ENCODE measurements at places on chromosomes 7 and 10. TPM values are rescaled to one million over a fixed set of nuclear protein-coding genes. Genes with fewer than 3 reads are reported as not detected.

GRCh38 chr7:30093420-30093952 is 41.3 kb upstream of the MTURN start:
- DNase-seq, result no peak

DNA sequence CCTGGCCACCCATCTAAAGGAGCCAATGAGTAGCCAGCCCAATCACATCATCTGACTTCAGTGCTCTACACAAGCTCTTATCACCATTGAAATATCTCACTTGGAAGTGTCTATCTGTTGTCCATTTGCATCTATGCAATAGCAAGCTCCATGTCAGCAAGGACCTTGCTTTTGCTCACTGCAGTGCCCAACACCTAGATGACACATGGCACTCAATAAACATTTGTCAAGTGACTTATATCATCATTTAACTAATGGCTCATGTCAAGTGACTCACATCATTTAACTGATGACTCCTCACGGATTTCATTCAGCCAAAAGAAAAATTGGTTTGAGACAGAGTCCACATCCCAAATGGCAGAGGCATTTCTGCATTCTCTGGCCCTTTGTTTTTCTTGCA is 92.9 kb upstream of the ADAM12 start:
- no peak for DNase-seq

DNA sequence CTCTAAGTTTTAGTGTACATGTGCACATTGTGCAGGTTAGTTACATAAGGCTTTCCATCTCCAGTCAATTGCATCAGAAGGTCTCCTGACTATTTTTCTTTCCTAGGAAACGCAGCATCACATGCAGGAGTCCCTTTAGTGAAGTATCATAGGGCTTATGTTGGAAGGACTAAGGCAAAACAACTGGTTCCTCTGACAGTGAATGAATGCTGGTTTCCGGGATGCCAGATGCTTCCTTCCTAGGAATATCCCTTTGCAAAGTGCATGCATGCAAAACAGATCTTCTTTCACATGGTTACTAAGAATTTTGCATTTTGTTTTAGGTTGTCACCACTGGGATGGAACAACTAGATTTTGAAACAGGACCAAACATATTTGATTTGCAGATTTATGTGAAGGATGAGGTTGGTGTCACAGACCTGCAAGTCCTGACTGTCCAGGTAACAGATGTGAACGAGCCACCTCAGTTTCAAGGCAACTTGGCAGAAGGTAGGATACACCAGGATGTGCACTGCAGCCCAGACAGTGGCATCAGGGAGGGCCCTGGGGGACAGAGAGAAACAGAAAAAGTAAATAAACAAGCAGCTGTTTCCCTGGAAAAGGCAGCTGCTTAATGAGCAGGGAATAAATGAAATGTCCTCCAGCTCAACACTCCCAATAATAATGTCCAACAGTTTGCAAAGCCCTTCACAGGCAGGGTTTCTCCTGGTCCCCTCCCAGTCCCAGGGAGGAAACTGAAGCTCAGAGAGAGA is 17.8 kb downstream of the CDHR3 start:
- DNase-seq, result no peak

GRCh38 chr10:52949899-52950298 is 177.3 kb upstream of the MBL2 start:
- DNase-seq, result no peak

DNA sequence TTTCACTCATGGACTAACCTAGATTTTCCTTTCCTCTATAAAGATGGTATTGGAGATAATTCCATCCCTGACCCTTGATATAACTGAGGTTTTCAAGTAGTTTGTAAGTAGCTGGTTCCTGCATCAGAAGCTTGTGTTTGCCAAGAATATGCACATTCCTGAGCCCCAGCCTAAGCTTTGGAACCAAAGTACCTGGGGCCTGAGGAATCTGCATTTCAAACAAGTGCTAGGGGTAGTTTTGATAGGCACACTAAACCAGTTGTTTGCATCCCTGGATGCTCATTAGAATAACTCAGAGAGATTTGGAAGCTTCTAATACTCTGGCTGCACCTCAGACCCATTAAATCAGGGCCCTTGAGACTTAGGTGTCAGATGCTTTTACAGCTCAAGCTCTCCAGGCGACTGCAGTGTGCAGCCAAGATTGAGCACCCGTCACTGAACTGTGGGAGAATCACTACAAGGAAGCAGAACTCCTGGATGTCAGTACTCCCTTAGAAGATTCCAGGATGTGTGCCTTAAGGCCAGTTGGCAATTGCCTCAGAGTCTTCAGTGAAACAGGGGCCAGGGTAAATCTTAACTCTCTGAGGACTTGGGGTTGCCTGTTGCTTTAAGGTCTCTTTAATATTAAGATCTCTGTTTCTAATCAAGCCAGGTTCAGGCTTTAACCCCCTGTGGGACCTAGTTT is 565.0 kb downstream of the REEP3 start:
- DNase-seq, result no peak

DNA sequence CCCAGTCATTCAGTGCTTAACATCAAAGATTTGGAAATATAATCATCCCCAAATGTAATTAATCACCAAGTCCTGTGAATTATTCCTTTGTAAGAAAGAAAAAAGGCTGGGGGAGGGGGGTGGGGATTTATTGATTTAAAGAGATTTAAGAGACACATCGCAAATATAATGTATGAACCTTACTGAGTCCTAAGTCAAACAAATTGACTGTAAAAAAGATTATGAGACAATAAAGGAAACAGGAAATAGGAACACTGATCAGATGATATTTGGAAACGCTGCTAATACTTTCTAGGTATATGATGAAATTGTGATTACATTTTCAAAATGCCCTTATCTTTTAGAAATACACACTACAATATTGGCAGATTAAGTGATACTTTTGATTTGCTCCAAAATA is 92.5 kb downstream of the ATE1 start:
- no peak for DNase-seq

DNA sequence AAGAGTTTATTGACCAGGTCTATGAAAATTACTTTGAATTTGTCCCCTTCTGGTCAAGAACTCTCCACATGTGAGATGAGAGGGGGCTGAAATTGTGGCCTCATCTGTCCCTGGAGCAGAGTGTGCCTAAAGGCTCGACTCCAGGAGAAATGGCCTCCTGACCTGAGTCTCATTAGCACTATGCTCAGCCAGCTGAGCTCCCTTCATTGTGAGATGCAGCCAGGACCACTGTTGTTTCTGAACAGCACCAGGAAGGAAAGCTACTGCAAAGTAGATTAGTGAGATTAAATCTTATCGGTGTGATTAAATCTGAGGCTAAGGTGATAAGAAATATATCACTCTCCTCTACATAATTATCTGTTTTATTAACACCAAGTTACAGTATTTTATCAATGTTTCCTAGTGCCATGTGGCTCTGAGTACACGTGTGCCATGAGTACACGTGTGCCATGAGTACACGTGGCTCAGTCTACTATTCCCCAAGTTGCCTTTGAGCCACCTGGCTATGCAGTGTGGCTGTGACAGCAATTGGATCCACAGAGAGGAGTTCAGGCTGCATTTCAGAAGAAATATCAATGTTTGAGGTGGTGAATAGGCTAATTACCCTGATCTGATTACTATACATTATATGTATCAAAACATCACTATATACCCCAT is 126.9 kb downstream of the IPMK start:
- no peak for DNase-seq

- DNase-seq, result no peak
These were observed 97.1 kb downstream of the GPR85 start for GRCh38 chr7:112989531-112989930.

DNA sequence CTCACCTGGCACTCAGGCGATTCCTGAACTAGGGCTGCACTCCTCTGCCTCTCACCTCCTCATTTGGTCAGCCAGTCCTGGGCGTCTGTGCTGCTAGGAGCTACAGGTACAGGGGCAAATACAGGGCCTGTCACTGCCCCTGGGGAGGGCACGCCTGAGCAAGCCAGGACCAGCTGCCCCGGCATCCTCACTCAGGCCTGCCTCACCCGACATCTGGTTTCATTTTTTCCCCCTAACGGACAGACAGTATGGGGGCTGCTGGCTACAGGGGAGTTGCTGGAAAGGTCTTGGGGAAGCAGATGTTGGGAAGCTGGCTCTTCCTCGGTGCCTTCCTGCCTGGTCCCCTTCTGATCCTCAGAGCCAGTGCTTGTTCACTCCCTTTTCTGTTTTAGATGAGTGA is 77.3 kb upstream of the PPIF start:
- DNase-seq, result no peak

DNA sequence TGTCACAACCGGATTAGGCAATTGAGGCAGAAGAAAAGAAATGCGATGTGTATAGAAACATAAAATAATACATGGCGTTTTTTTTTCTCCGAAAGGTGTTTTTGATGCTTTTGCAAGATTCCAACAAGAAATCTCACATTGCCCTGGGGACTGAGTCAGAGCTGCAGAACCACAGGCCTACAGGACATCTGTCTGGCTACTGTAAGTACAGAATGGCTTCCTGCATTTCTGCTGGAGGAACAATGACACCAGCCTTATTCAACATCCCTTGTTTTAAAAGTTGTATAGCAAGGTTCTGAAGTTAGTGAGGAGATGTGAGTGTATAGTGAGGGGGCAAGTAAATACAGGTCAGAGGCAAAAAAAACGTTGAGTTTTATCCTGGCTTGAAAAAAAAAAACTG is 256.4 kb downstream of the ABCA13 start:
- no peak for DNase-seq

DNA sequence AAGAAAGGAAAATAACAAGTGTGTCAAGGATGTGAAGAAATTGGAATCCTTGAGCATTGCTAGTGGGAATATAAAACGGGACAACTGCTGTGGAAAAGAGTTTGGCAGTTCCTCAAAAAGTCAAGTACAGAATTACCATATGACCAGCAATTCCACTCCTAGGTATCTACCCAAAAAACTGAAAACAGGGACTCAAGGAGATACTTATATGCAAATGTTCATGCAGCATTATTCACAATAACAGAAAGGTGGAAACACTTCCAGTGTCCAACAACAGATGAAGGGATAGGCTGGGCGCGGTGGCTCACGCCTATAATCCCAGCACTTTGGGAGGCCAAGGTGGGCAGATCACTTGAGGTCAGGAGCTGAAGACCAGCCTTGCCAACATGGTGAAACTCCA is 33.5 kb downstream of the HSPA12A start:
- no peak for DNase-seq

- DNase-seq, result no peak
These were observed 18.3 kb upstream of the TMEM140 start for GRCh38 chr7:135129579-135129978.

GRCh38 chr10:128922172-128922571 is 544.9 kb upstream of the MGMT start:
- DNase-seq, result no peak

- DNase-seq, result no peak
These were observed 170.4 kb downstream of the ARID5B start for GRCh38 chr10:62071846-62072281.

GRCh38 chr10:100014071-100014762 is 4.5 kb upstream of the DNMBP start:
- DNase-seq, result no peak

DNA sequence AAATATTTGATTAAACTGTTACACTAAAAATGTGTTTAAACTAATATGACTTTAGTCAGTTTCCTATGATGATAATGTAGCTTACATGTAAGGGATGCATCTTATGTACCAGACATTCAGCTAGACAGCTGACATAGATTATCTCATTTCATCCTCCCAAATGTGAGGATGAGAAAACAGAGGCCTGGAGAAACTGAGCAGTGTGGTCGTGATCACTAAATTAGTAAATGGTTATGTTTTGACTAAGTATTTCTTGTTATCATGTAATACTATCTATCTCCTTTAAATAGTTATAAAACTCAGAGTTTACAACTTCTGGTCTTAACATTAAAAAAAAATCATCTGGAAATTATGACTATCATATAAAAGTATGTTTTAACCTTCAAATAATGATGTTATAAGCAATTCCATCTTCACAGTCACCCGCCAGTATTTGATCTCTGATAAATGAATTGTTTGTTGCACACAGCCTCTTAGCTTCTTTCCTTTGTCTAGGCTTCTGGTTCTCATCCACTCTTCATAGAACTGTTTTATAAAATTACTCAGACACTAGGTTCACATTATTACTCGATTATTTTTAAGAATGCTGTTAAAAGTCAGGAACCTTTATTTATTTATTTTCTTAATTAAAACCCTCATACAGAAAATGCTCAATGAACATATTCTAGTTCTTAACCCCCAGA is 33.6 kb upstream of the HDAC9 start:
- no peak for DNase-seq

DNA sequence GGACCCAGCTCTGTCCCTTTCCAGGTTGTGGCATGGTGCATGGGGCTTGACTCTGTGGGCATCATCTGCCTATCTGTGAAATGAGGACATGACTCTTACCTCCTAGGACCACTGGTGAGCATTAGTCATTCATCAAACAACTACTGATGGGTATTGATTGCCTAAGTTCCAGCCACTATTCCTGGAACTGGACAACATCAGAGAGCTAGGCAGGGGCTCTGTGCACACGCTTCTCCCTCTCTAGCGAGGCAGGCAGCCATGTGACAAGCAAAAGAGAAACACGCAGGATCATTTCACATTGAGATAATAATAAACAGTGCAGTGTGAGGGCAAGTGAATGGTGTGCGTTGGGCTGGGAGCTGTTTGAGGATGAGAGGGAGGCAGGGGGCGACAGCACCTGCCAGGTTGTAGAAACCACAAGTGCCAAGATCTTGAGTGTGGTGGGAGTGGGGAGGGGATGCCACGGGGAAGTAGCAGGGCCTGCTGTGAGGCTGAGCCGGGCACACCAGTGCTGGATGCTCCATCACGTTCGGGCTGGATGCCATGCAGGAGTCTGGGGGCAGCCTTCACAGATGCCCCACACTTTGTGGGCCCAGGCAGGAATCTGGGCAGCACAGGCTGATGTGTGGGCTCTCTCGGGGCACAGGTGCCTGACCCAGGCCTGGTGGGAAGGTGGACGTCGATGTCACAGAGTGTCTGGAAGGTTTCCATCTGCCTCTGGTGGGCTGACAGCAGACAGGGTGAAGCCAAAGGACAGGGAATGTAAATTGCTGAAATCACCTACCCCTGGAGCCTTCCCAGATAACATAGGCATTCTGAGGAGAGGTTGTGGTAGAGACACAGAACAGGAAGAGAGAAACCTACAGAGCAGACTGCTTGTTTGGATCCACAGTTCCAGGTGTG is 405.5 kb downstream of the RPS24 start:
- no peak for DNase-seq

DNA sequence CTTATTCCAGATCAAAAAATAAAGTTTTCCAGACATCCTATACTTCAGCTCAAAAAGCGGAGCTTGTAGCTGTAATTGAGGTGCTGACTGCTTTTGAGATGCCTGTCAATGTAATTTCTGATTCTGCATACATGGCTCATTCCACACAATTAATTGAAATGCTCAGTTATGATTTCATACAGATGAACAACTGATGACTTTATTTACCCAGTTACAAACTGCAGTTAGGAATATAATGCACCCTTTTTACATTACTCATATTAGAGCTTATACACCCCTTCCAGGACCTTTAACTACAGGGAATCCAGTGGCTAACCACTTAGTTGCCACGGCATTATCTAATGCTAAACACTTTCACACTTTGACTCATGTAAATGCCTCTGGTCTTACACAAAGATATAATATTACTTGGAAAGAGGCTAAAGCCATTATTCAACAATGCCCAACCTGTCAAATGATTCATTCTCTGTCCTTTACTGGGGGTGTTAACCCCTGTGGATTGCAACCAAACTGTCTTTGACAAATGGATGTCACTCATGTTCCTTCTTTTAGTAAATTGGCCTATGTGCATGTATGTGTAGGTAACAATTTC is 147.3 kb downstream of the ZNF33B start:
- DNase-seq, result no peak

Gene NEBL
- 8.4 TPM for total RNA-seq

Gene CPA1
- total RNA-seq, result not detected

Gene NKX1-2
- not detected for total RNA-seq

Gene RBM48
- total RNA-seq, result 13.6 TPM

Gene ADGRA1
- 0.41 TPM for total RNA-seq

Gene CYP3A7
- not detected for total RNA-seq

Gene NRAP
- total RNA-seq, result not detected

Gene ZNF425
- total RNA-seq, result 4.9 TPM

All from neural crest cell (in vitro differentiated cells).